ENCODE measurements at places on chromosomes 7 and 10.

DNA sequence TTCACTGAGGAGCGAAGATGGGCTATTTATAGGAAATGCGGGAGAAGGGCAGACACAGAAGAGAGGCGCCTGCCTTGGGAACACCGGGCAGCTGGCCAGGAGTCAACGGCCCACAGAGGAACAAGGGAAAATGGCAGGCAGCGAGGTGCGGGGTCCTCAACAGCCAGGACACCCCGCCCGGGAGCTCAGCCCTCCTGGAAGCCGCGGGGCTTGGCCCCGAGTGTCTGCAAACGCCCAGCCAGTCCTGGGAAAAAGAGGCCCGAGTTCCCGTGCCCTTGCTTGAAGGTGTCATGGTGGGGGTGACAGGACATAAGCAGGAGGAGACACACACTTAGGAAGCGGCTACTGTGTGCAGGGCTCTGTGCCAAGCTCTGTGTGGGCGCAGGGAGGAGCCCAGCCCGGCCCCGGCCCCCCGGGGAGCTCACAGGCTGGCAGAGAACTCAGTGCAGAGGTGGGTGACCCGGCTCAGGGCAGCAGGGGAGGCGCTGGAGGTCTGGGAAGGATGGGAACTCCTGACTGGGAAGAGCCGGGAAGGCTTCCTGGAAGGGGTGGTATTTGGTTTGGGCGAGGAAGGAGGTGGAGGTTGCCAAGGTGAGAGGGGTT lies 79.9 kb downstream of the ELFN1 start:
- no peak for DNase-seq

- no peak for DNase-seq
Observed at GRCh38 chr7:23893942-23894891, 184.2 kb downstream of the STK31 start.

- no peak for DNase-seq
Observed at GRCh38 chr7:48262606-48263310, 91.5 kb downstream of the ABCA13 start.

- DNase-seq = no peak
Observed at GRCh38 chr10:133154411-133154810, 5.6 kb upstream of the KNDC1 start.
